Left kidney (tissue), 8 donors: ENCODE measurements at places on chromosomes 7 and 10. TPM values are rescaled to one million over a fixed set of nuclear protein-coding genes. Genes with fewer than 3 reads are reported as not detected.

Gene NRAP
- not detected for polyA plus RNA-seq

Gene HIPK2
- polyA plus RNA-seq, result 107 TPM

Gene IFIT3
- 14.2 TPM for polyA plus RNA-seq

Gene IFIT2
- polyA plus RNA-seq, result 8.3 TPM

Gene PON2
- 265 TPM for polyA plus RNA-seq

Gene NODAL
- 0.67 TPM for polyA plus RNA-seq

Gene LLCFC1
- 1.5 TPM for polyA plus RNA-seq

Gene LRRC17
- polyA plus RNA-seq, result 73.0 TPM

Gene MYL10
- 0.37 TPM for polyA plus RNA-seq

Gene TMEM168
- polyA plus RNA-seq, result 62.4 TPM

Gene FMC1
- 22.8 TPM for polyA plus RNA-seq

Gene ODAD2
- polyA plus RNA-seq, result 1.5 TPM

Gene CCDC136
- polyA plus RNA-seq, result 26.3 TPM

Gene OR9A2
- not detected for polyA plus RNA-seq

Gene AIFM2
- 6.6 TPM for polyA plus RNA-seq

Gene TEX47
- not detected for polyA plus RNA-seq

Gene CCL26
- polyA plus RNA-seq, result not detected

Gene SSC4D
- polyA plus RNA-seq, result 4.3 TPM

Gene RBP4
- polyA plus RNA-seq, result 1.00 TPM

Gene ADAM22
- polyA plus RNA-seq, result 14.2 TPM

Gene TRIM73
- polyA plus RNA-seq, result 7.6 TPM

Gene CABCOCO1
- 2.8 TPM for polyA plus RNA-seq

Gene CDK5
- 17.8 TPM for polyA plus RNA-seq

Gene ZSCAN21
- 24.7 TPM for polyA plus RNA-seq

Gene UCN3
- polyA plus RNA-seq, result 1.0 TPM

Gene GPRIN2
- 4.0 TPM for polyA plus RNA-seq

Gene SDK1
- 7.1 TPM for polyA plus RNA-seq

Gene MRC1
- polyA plus RNA-seq, result 9.5 TPM

Gene PRR15
- polyA plus RNA-seq, result 2.6 TPM

Gene ZNF394
- polyA plus RNA-seq, result 18.6 TPM

Gene ACTL6B
- not detected for polyA plus RNA-seq

Gene TMEM184A
- 6.1 TPM for polyA plus RNA-seq

Gene CARD11
- 1.1 TPM for polyA plus RNA-seq

Gene OR13A1
- 0.08 TPM for polyA plus RNA-seq

Gene CCT6A
- polyA plus RNA-seq, result 316 TPM

Gene RGR
- not detected for polyA plus RNA-seq

Gene VDAC2
- polyA plus RNA-seq, result 254 TPM

Gene ADCY1
- 3.1 TPM for polyA plus RNA-seq

Gene IGF2BP3
- 82.9 TPM for polyA plus RNA-seq

Gene PROSER2
- 4.0 TPM for polyA plus RNA-seq

Gene RAMP3
- polyA plus RNA-seq, result 8.2 TPM

Gene PODXL
- 786 TPM for polyA plus RNA-seq

Gene EPO
- polyA plus RNA-seq, result 0.20 TPM

Gene NACAD
- polyA plus RNA-seq, result 8.6 TPM

Gene TDRD1
- 0.05 TPM for polyA plus RNA-seq

Gene KCNIP2
- 6.2 TPM for polyA plus RNA-seq

Gene PGAM2
- 1.1 TPM for polyA plus RNA-seq

Gene PTPRZ1
- polyA plus RNA-seq, result 3.5 TPM

Gene MIOS
- 56.6 TPM for polyA plus RNA-seq

Gene GTF2IRD1
- 65.9 TPM for polyA plus RNA-seq

Gene TBXAS1
- 35.8 TPM for polyA plus RNA-seq

Gene GNGT1
- not detected for polyA plus RNA-seq

Gene FRAT1
- polyA plus RNA-seq, result 2.5 TPM

Gene EMX2
- polyA plus RNA-seq, result 177 TPM

Gene STEAP1
- 16.5 TPM for polyA plus RNA-seq

Gene CCL24
- polyA plus RNA-seq, result not detected

Gene SFRP4
- 2.2 TPM for polyA plus RNA-seq

Gene PLA2G12B
- polyA plus RNA-seq, result 10.4 TPM
